ENCODE measurements at places on chromosomes 3 and 15.

DNA sequence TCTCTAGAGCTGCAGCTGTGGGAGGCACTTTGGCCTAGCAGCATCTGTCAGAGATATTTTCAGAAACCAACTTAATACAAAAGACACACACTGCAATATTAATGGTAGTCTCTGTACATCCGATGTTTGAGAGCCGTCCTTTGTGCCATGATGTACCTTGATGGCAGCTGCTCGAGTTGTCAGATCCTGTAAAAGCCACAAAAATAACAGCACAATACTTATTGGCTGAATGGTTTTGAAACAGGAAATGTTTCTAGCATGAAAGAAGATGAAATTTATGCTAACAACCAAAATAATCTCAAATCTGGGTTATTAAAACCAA lies 445.5 kb upstream of the TBL1XR1 start:
- DNase-seq, result no peak

- no peak for DNase-seq
These were observed 1.4 kb downstream of the TMEM43 start for GRCh38 chr3:14126017-14126886.

- DNase-seq, result no peak
These were observed 305.7 kb upstream of the ICE2 start for GRCh38 chr15:60784483-60785254.

DNA sequence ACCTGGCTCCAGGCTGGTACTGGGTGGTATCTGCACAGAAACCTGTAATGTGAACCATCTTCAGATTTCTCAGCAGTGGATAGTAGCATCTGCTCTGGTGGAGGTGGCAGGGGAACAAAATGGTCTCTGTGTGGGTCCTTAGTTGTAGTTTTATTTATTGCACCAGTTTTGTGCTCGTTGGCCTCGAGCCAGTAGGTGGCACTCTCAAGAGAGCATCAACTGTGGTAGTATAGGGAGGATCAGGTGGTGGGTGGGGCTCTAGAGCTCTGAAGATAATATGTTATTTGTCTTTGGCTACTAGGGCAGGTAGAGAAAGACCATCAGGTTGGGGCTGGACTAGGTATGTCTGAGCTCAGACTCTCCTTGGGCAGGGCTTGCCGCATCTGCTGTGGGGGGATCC lies 254.0 kb upstream of the GPR149 start:
- no peak for DNase-seq

GRCh38 chr15:58043192-58043903 lies 22.2 kb downstream of the ALDH1A2 start:
- DNase-seq, result peak; percentile 45

DNA sequence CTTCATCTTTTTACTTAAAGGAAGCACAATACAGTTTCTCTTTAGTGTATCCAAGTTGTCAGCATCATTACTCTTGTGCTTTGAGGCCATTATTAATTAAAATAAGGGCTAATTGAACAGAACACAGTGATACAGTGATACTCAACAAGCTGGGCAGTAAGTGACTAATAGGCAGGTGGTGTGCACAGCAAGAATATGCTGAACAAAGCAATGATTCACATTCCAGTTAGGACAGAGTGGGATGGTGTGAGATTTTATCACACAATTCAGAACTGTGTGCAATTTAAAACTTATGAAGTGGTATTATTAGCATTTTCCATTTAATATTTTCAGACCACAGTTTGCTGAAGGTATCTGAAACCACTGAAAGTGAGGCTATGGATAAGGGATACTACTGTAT lies 116.9 kb downstream of the PLOD2 start:
- no peak for DNase-seq

DNA sequence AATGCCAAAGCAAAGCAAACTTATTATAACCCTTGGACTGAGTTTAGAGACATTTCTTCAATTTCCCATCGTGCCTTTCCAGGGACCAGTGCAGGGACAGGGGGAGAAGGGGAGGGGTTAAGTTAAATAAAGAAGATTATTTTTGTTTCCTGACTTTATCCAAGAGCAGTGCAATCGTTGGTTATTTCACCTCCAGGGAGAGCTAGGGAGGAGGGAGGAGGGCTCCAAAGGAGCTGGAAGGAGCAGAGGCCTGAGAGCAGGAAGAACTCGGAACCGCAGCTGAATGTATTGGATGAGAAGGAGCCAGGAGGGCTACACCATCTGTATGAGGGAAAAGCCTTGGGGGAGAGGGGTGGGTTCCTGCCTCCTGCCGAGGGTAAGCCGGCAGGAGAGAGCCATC lies 20.7 kb downstream of the HAPLN3 start:
- DNase-seq, result peak; percentile 14

DNA sequence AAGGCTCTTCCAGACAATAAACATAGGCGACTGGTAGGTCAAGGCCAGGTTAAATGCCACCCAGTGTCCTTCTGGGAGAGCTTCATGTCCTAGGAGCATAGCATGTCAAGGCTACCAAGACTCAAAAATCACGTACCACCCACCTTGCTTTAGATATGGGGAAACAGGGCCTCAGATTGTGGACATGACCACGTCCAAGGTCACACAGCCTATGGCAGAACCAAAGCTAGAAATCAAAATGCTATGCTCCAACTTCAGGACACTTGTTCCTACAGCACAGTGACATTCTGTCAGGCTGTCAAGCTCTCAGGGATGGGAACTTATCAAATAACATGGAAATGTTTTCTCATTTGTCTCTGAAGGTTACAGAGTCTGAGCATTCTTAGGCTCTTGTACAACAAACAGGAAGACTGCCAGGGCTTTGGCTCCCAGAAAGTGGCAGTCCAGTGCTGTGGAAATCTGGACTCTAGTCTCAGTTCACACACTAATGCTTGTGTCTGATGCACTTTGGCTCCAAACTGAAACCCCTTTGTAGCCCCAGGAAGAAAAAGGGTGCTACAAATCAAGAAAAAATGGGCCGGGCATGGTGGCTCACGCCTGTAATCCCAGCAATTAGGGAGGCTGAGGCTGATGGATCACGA lies 170.4 kb upstream of the LPP start:
- DNase-seq, result no peak

DNA sequence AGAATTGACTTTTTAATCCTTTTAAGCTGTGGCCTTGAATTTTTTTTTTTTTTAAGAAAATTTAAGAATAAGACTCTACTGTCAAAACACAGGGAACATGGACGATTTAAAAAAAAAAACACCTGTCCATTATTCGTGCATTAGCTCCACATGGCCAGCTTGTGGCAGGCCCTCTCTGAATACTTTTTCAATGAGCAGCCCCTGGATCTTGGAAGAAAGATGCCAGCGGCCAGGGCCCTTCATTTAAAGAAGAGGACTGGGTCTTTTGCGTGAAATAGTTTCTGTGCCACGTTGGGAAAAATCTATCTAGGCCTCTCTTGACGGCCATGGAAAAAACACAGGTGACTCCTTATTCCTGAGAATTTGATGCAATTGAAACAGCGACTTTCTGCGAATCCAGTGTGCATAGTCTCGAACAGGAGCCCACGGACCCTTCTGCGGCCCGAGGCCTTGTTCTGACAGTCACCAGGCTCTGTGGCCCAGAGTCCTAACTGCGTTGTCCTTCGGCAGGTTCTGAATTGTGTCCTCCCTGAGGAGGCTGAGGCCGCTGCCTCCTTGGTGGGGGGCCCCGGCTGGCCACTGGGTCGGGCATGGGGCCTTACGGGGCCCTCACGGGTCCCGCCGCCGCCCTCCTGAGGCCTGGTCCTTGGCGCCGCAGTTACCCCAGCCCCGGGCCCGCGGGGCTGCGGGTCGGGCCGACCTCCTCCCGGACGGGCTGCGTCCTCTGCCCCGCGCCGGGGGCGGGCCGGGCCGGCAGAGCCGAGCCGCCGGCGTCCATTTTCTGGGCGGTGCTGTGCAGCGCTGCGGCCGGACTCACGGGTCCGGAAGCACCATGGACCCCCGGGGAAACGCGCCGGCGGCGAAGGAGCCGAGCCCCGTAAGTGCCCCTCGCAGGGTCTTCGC lies 33.5 kb downstream of the ZBTB38 start:
- no peak for DNase-seq

GRCh38 chr15:80568298-80568697 lies 126.8 kb upstream of the ABHD17C start:
- no peak for DNase-seq

DNA sequence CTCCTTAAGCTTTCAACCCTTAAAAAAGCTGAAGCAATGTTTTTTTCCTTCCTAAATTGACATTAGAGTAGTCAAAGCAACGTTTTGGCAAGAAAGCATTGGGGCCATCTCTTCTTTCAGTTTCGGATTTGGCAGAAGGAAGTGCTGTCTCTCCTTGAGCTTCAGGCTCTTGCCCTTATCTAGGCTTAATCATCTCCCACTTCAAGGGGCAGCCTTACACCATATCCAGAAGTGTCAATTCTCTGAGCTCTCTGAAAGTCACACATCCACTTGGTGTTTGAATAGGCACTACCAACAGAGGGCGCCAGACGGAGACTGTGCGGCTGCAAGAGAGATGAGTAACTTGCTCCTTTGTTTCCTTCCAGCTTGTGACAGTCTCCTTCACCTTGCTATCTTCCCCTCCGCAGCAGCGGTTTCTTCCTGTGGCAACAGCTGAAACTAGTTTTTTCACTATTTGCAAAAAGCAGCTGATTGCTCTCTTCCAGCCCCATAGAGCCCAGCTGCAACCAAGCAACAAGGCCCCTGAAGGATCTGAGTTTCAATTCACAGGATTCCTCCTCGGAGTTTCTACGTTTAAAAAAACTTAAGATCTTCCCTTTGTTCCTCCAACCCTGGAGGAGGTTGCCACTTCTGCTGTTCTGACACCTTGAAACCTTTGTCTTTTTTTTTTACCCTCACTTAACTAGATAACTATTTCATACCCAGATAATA lies 147.0 kb upstream of the SLCO3A1 start:
- DNase-seq, result peak; percentile 39

DNA sequence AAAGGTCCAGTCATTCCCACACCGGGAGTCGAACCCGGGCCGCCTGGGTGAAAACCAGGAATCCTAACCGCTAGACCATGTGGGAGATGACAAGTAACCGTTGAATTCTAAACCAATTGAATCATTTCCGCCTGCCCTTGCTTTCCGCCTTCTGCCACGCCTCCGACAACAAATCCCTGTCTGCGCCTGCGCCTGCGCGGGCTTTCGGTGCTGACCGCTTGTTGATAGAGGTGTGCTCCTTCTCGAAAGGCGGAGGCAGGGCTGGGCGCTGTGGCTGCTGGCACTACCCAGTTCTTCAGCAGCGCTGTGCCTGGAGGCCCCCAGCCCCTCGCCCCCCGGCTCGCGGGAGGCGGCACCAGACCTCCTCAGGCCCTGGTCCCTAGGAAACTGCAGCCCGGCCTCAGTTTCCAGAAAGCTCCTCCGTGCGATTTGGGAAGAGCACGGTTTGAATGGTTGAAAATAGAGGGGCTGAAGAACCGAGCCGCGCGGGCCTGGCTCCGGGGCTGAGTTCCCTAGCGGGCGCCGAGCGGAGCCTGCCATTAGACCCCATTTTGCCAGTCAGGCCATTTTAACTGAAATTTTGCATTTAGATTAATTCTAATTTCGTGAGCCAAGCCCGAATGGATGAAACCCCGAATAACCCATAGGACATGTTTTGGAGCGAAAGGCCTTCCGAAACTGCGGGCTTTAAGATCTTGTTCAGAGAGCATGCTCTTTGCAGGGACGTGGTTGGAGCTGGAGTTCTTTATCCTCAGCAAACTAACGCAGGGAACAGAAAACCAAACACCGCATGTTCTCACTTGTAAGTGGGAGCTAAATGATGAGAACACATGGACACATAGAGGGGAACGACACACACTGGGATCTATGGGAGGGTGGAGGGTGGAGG lies 219.3 kb upstream of the ATP10A start:
- DNase-seq, result peak; percentile 98

- DNase-seq, result no peak
These were observed 29.7 kb upstream of the POLG start for GRCh38 chr15:89364341-89364740.

GRCh38 chr3:170835336-170835735 lies 34.7 kb downstream of the RPL22L1 start:
- DNase-seq, result no peak

DNA sequence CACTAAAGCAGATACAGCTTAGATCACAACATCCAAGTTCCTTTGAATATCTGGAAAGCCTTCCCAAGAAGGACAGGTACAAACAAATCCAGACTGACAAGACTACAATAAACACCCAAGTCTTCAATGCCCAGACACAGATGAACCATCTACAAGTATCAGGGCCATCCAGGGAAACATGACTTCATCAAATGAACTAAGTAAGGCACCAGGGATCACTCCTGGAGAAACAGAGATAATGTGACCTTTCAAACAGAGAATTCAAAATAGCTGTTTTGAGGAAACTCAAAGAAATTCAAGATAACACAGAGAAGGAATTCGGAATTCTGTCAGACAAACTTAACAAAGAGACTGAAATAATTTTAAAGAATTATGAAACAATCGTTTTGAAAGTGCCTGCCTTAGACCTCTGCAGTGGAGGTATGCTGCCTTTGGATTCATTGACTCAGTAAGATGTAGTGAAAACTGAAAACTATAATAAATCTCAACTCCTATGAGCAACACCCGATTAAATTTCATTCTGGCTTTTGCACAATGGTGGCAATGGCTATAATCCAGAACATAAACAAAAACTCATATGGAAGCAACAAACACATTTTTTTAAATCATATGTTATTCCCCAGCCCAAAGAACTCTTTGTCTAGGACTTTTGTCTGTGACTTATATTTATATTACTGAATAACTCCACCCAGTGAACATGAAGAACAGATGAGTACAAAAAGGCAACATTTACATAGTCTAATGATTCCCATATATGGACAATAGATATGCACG lies 12.6 kb upstream of the COL8A1 start:
- no peak for DNase-seq

- no peak for DNase-seq
These were observed 29.9 kb downstream of the IGSF10 start for GRCh38 chr3:151430821-151431484.

DNA sequence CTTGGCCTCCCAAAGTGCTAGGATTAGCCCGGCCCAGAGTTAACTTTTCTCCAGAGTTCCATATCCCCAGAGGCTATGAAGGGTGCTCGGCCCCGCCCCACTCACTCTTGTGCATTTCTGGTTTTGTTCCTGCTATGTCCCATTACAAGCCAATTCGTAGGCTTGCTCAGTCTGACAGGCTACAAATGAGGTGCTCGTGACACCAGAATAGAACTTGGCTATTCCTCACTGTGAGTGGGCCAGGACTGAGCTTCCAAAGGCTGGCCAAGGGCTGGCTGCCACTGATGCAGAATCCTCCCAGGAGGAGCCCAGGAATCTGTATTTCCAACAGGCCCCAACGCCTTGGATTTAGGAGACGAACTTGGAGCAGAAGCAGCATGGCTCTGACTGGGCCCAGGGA lies 282.7 kb upstream of the C2CD4B start:
- no peak for DNase-seq

DNA sequence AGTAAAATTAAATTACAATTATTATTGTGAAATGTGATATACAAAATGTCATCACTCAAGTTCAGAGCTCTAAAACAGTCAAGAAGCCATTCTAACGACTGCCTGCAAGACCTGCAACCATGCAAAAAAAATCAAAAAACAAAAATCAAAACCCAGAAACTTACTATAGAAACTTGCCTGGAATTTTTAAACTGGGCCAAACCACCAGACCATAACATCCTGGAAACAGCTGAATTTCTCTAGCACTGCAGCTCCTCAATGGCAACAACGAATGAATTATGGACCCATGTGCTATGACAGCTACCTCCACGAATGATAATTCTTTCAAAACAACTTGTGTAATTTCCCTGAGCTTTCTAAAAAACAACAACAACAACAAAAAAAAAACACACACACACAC lies 130.0 kb upstream of the KCNMB2 start:
- DNase-seq, result no peak

GRCh38 chr3:184676927-184677326 lies 34.9 kb downstream of the MAGEF1 start:
- DNase-seq, result no peak
